ENCODE measurements at places on chromosomes 13 and 19. TPM values are rescaled to one million over a fixed set of nuclear protein-coding genes. Genes with fewer than 3 reads are reported as not detected.

DNA sequence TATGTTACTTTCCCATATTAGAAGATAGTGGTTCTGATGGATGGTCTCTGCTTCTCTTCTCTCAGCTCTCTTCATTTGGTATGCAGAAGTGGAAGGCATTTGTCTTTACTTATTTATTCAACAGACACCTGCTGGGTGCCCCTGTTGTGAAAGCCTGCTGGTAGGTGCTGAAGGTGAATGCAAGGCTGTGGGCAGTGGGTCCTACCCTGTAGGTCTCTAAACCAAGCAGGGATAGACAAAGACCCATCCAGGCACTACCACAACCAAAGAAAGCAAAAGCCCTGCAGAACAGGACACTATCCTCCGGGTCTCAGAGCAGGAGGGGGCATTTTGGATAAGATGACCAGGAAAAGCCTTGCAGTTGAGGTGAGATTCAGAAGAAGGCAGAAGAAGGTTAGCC, 106.1 kb downstream of the STARD13 start:
- DNase-seq = no peak

GRCh38 chr13:110322126-110322827, 15.2 kb downstream of the COL4A2 start:
- no peak for DNase-seq

DNA sequence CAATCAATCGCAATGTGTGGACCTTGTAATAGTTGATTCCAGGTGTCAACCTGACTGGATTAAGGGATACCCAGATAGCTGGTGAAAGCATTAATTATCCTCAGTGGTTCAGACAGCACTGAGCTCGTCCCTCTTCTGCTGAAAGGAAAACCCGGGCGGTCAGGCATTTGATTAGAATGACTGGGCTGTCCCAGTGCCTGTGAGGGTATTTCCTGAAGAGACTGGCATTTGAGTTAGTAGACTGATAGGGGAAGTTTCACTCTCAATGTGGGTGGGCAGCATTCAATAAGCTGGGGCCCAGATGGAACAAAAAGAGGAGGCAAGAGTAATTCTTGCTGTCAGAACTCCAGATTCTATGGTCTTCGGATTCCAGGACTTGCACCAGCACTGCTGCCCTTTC, 31.9 kb downstream of the KPNA3 start:
- DNase-seq = no peak

DNA sequence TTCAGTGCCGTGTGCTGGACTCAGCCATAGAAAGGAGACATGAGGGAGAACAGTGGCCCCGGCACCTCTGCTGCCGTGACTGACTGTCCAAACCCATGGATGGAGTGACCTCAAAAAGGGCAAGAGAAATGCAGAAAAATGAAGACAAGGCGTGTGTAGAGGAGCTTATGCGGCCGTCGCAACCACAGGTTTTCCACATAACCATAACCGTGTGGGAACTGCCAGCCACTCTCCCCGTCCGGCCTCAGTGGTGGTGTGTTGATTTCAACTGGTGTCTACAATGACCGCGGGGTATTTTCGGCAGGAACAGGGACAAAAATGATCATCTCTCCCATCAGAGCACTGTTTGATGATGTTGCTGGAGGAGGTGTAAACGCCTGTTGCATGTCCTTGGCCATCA, 42.9 kb upstream of the F7 start:
- no peak for DNase-seq

GRCh38 chr19:6803036-6803404, 30.5 kb downstream of the VAV1 start:
- no peak for DNase-seq

GRCh38 chr19:55279340-55279739, 570 bp downstream of the HSPBP1 start:
- DNase-seq = no peak

DNA sequence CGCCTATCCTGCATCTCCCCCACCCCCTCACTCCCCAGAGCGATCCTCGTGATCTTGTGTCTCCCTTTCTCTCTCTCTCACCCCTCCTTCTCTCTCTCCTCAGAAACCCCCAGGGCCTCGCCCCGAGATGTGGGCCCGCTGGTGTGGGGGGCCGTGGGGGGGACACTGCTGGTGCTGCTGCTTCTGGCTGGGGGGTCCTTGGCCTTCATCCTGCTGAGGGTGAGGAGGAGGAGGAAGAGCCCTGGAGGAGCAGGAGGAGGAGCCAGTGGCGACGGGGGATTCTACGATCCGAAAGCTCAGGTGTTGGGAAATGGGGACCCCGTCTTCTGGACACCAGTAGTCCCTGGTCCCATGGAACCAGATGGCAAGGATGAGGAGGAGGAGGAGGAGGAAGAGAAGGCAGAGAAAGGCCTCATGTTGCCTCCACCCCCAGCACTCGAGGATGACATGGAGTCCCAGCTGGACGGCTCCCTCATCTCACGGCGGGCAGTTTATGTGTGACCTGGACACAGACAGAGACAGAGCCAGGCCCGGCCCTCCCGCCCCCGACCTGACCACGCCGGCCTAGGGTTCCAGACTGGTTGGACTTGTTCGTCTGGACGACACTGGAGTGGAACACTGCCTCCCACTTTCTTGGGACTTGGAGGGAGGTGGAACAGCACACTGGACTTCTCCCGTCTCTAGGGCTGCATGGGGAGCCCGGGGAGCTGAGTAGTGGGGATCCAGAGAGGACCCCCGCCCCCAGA, 12.8 kb upstream of the TOMM40 start:
- DNase-seq = no peak

DNA sequence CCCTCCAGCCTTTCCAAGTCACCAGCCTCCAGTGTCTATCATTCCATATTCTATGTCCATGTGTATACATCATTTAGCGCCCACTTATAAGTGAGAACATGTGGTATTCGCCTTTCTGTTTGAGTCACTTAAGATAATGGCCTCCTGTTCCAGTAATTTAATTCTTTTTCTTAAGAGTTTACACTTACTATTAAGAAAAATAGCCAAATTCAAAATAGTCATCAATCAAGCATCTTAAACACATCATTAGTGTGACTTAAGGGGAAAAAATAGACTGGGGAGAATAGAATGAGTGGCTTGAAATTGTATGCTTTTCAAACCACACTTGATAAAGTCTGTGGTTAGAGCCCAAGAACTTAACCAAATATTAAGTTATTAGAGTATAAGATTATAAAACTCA, 248.0 kb downstream of the MAB21L1 start:
- DNase-seq = no peak

- peak; percentile 16 for DNase-seq
These were observed 16.2 kb upstream of the ANGPTL8 start for GRCh38 chr19:11223200-11223599.

The PLPPR2 gene
- total RNA-seq = 31.6 TPM

- DNase-seq = no peak
These were observed 16.2 kb downstream of the EGLN2 start for GRCh38 chr19:40815223-40815622.

- DNase-seq = no peak
These were observed 22.4 kb upstream of the RGCC start for GRCh38 chr13:41434831-41435520.

GRCh38 chr19:12994701-12995595, at the start of gene NFIX:
NFIX (plus strand) TSS chr19:12995475; CDS start chr19:12995838, 363 bp downstream.
- DNase-seq = peak; percentile 60

GRCh38 chr13:43315522-43315921, 292.1 kb downstream of the DNAJC15 start:
- DNase-seq = no peak

- no peak for DNase-seq
These were observed 64.8 kb downstream of the MIPEP start for GRCh38 chr13:23824371-23824770.

DNA sequence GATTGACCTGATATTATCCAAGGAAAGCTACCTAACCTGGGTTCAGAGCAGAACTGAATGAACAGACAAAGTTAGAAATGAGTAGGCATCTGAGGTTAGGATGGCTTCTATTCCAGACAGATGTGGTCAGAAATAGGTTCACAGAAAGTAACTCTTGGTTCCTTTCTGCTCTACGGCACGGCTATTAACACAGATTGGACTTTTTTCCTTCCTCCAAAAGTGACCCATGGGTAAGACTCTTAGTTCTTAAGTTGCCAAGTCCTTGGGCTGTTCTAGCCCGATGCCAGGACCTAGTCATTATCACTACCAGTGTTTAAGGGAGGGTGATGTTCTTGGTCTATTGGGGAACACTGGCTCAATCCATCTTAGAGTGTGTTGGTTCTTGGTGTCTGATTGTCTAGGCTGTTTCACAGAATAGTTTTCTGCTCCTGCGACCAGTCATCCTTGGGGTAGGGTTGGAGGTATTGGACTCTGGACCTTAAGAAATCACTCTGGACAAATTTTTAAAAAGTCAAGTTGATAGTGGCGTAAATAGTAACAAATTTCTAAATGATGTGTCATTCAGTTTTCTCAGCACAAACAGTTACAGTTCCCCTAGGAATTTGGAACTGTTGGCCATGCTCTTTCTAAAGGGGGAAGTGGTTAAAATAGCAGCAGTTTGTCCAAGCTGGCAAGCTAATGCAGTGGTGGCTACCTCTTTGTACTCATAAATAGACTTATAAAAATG, 60.1 kb upstream of the MYCBP2 start:
- DNase-seq = peak; percentile 77

DNA sequence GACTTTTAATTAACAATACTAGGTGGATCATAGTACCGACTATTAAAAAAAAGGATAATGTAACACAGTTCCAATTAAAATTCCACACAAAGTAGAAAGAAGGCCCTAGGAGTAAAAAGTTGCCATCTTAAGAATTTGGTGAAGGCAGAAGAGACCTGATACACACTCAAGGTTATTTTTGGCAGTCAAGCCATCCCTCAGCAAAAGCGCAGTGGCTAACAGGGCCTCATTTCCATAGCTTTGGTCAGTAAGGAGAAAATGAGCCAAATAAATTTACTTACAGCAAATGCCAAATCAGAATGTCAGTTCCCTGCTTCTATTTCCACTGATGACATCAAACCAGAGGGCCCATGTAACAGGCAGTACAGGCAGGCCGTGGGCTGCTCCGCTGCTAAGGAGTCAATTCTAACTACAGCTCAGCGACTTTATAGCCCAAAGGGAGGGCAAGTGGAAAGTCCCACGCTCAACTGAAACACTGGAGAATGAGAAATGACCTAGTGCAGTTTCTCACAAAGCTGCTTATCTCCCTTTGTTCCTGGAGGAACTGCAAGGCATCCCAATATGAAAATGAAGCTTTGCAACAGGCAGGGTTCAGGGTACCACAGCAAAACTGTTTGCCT, 6.3 kb downstream of the ARGLU1 start:
- peak; percentile 15 for DNase-seq

DNA sequence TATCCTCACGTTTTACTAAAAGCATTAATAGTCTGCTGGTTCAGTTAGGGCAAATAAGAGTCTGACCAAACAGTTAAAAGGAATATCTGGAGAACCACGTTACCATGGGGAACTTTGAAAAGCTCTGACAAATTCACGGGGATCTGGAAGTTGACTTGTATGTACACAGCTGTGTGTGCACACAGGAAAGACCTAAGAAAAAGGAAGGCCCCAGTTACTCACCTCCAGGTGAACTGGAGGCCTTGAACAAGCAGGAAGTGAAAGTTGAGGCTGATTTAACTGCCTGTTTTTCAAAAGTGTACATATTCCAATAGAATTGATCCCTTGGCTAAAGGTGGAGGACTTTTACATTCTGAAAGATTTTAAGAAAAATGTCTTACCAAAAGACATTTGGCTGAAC, 1891.6 kb upstream of the PCDH20 start:
- peak; percentile 2 for DNase-seq

DNA sequence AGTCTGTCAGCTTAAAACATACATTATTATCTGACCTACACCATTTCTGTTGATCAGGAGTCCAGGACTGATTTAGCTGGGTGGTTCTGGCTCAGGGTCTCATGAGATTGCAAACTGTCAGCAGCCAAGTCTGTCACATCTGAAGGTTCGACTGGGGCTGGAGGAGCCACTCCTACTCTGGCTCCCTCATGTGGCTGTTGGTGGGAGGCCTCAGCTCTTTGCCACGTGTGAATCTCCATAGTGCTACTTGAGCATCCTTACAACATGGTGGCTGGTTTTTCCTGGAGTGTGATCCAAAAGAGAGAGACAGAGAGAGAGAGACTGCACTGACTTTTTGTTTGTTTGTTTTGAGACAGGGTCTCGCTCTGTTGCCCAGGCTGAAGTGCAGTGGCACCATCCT, 63.6 kb upstream of the NFIC start:
- no peak for DNase-seq

The AMER2 gene
- not detected for total RNA-seq

DNA sequence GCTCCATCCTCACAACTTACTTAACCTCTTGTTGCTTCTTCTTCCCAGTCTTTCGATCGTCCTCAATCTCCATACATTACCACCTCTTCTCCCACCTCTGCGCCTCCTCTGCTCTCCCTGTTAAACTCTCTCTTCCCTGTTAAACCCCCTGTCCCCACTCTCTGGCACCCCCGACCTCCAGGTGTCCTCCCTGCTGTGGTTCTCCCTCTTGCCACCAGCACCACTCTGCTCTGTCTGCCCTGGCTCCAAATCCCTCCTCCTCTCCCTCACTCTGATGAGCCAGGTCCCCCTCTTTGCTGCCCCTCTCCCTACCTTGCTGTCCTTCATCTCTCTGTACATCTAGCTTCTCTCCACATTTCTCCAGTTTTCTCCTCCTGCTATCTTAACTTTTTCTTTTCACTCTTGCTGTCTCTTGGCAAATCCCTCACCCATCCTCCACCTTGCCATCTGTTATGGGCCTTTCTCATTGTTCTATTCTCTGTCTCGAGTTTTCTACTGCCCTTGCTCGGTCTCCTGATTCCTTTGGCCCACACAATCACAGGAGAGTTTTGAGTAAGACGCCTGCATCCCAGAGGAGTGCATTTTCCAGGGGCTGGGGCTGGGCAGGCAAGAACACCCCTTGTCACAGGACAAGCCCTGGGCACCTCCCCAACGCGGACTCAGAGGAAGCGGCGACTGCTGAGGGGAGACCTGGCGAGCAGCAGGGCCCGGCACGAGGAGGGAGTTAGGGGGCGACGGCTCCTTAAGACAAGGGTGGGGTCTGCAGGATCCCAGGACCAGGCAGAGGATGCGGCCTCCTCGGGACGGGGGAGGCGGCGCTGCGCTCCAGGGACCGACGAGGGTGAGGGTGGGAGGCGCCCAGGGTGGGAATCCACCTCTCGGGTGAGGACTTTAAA, 21.4 kb upstream of the ERVV-1 start:
- no peak for DNase-seq

The LGALS16 gene
- not detected for total RNA-seq

The NLRP9 gene
- total RNA-seq = not detected

GRCh38 chr13:83220241-83220640, 662.0 kb downstream of the SLITRK1 start:
- no peak for DNase-seq

The KIRREL2 gene
- total RNA-seq = 0.17 TPM

GRCh38 chr19:22527554-22527953, 105.4 kb upstream of the ZNF98 start:
- no peak for DNase-seq

Data from M059J (cell line).